ENCODE measurements at places on chromosomes 7 and 10. TPM values are rescaled to one million over a fixed set of nuclear protein-coding genes. Genes with fewer than 3 reads are reported as not detected.

GRCh38 chr7:48660306-48660870, 264.0 kb upstream of the CDC14C start:
- DNase-seq: no peak

GRCh38 chr7:2646336-2646679, 14.5 kb downstream of the TTYH3 start:
- no peak for DNase-seq

- no peak for DNase-seq
These were observed 27.5 kb downstream of the DPCD start for GRCh38 chr10:101615525-101616116.

DNA sequence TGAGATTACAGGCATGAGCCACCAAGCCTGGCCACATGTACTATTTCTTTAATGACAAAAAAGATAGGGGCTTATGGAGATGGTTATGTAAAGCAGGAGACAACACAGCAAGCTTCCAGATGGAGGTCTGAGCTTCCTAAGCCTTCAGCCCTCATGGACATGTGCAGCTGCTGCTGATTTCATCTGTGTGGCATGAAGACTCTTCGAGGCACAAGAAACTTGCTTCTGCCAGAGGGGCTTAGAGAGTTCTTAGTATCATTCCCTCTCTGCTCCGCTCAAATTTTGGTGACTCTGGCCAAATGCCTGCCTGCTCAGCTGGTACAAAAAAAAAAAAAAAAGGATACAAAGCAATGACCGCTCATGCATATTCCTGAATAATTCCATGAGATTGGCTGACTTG, 552.5 kb downstream of the TYW1 start:
- no peak for DNase-seq

DNA sequence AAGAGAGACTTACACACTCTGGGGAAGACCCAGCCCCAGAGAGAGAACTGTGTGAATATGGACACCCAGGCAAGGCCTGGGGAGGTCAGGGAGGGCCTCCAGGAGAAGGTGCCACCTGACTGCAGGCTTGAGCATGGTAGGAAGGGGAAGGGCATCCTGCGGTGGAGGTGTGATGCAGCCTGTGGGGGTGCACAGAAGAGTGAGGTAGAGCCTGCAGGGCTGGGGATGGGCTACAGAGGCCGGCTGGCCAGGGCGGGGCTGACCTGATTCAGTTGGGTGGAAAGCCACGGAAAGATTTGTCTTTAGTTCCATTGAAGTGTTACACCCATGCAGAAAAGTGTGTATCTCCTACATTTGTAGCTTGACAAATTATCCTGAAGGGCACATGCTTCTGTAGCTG, 47.6 kb downstream of the ZMIZ1 start:
- DNase-seq: no peak

GRCh38 chr7:37287131-37287855, 161.4 kb downstream of the ELMO1 start:
- no peak for DNase-seq

DNA sequence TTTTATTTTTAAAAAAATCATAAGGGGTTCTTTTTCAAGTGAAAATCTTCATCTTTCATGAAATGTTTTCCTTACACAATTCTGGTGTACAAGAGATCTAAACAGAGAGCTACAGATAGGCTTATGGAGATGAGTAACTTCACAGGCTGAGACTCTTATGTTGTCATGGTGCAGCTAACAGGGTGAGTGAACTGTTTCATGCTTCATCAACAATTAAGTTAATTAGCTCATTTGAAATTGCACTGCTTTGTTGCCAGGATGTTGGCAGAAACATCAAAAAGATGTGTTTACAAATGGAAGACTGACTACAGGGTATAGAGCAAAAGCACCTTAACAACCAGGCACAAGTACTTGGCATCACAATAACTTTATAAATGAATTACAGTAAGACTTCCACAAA, 230.8 kb downstream of the FOXP2 start:
- DNase-seq: no peak

DNA sequence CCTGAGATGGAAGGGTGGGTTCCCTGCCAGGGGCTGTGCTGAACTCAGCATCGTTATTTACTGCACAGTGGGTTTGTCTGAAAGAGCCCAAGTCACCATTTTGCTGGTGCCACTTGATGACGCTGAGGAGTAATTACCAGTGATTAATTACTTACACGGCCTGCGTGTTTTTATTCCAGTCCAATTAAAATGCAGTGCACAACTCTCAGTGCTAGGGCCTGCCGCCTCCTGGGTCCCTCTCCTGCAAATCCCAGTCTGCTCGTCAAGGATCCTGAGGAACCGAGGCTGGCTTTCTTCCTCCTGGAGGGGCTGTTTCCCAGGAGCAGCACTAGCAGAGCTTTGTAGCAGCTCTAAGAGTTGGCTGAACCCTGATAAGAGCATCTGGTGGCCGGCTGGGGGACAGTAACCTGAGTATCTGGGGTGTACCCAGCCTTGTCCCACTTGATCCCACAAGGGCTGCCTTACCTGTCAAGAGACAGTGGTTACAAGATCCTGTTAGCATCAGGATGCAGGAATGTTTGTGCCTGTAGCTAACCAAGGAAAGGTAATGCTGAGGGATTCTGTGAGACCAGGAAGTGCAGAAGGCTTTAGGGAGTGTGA, 45.1 kb upstream of the LRRC4 start:
- DNase-seq: no peak

DNA sequence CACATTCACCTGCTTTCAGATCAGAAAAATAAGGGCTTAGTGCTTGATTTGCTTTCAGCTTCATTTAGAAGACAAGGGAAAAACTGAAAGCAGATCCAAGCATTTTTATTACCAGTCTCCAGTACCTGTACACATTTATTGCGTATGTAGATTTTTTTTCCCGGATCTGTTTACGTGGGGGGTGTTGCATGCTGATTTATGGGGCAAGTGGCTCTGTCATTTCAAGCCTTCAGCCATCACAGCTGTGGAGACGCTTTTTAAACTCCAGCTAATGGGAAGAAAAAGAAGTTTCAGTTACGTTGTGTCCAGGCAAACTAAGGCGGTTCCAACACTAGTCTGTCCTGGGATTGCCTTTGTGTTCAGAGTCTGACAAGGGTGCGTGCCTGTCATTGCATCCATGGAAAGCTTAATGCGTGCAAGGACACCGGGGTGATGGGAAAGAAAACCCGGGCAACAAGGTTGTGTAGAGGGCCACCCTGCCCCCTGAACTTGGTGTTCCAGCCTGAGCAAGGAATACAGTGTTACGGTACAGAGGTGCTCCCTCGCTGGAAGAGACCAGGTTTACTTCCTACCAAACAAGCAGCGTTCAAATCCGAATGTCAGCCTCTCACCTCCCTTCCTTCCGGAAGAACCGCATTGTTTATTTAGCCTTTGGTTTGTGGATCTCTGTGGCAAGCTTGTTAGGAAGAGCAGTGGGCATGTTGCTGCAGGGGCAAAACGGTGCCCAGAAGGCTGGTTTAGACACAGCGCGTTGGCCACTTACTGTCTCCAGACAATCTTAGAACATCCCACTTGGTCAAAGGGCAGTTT, 128.2 kb downstream of the FGFR2 start:
- no peak for DNase-seq

CLCN1 gene
- polyA plus RNA-seq: not detected

NUTM2D gene
- 1.3 TPM for polyA plus RNA-seq

SPDYE5 gene
- polyA plus RNA-seq: not detected

MAPK8 gene
- 21.9 TPM for polyA plus RNA-seq

SPDYE1 gene
- polyA plus RNA-seq: 0.02 TPM

GPRIN2 gene
- polyA plus RNA-seq: not detected

TRPV5 gene
- polyA plus RNA-seq: not detected

OR13A1 gene
- polyA plus RNA-seq: not detected
